ENCODE measurements at places on chromosomes 11 and 22. TPM values are rescaled to one million over a fixed set of nuclear protein-coding genes. Genes with fewer than 3 reads are reported as not detected.

DNA sequence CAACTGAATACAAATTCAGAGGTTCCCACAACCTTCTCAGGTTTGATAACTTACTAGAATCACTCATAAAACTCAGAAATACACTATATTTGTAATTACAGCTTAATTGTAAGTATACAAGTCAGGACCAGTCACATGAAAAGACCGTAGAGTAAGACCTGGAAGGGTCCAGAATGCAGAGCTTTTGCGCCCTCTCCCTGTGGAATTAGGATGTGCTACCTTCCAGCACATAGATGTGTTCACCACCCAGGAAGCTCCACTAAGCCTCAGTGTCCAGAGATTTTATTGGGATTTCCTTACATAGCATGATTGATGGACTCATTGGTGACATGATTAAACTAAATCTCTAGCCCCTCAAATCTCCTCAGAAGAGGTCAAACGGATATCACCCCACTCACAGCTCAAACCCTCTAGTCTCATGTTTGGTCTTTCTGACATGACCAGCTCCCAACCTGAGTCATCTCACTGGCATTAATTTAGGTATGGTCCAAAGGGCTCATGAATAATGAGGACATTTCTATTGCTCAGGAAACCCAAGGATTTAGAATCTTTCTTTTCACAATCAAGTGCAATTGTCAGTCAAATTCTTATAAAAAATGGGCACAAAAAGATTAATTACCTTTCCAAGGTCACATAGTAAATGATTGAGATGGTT, 77.2 kb upstream of the UBASH3B start:
- DNase-seq: no peak

SCUBE1 gene
- total RNA-seq: 0.34 TPM

HOATZ gene
- not detected for total RNA-seq

CAPN5 gene
- 0.38 TPM for total RNA-seq
